ENCODE measurements at places on chromosomes 3 and 15.

DNA sequence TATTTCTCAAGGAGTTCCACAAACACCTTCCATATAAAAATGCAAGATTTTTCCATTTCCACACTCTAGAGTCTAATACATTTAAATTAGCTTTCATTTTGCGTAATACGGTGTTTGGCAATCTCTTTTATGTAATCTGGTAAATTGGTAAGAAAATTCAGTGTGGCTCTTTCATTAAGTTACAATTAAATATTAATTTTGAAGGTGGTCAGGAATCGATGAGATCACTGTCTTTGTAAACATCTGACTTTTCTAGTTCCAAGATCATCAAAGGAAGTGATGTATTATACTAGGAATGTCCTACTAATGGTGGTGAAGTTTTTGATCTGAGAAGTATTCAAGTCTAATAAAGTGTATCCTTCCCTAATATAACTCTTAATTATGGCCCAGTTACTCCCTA is 1.1 kb upstream of the UTS2B start:
- no peak for DNase-seq

- no peak for DNase-seq
Observed at GRCh38 chr3:29850641-29851040, 569.8 kb downstream of the RBMS3 start.

DNA sequence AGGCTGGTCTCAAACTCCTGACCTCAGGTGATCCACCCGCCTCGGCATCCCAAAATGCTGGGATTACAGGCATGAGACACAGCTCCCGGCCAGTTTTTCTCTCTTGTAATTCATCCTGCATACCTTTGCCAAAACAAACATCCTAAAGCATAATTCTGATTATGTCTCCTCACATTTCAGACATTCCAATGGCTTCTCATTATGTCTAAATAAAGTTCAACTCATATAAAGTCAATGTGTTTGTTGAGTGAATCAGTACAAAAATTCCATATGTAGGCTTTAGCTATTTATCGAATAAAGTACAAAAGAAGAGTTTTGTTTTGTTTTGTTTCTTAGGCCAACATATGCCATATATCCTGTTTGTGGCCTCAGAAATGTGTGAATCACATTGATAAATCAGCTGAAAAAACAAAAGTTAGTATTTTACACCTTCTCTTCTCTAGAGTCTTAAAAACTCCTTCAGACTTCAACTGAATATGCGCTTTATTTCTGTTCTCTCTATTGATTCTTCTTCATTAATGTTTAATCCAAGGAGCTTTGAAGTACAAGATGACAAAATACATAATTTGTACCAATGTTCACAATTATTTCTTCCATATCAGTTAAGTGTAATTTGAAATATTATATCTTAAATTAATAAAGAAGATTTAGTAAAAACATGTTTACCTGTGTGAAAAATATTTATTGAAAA is 165.8 kb downstream of the MECOM start:
- DNase-seq, result no peak

DNA sequence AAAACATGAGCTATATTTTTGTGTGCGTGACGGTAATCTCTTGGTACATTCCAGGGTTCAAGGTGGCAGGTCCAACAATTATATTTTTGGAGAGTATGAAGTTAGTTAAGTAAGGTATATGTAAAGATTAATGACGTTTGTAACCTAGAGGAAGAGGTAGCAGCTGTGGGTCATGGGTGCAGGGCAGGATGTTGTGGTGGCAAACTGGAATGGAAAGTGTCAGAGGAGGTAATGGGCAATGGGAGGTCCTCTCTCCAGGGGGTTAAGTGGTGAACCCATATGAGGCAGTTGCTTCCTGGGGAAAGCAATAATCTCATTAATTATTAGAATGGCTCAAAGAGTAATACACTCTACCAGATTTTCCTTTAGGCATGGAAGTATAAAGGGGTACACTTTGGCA is 1.0 kb upstream of the CD200R1L start:
- no peak for DNase-seq

DNA sequence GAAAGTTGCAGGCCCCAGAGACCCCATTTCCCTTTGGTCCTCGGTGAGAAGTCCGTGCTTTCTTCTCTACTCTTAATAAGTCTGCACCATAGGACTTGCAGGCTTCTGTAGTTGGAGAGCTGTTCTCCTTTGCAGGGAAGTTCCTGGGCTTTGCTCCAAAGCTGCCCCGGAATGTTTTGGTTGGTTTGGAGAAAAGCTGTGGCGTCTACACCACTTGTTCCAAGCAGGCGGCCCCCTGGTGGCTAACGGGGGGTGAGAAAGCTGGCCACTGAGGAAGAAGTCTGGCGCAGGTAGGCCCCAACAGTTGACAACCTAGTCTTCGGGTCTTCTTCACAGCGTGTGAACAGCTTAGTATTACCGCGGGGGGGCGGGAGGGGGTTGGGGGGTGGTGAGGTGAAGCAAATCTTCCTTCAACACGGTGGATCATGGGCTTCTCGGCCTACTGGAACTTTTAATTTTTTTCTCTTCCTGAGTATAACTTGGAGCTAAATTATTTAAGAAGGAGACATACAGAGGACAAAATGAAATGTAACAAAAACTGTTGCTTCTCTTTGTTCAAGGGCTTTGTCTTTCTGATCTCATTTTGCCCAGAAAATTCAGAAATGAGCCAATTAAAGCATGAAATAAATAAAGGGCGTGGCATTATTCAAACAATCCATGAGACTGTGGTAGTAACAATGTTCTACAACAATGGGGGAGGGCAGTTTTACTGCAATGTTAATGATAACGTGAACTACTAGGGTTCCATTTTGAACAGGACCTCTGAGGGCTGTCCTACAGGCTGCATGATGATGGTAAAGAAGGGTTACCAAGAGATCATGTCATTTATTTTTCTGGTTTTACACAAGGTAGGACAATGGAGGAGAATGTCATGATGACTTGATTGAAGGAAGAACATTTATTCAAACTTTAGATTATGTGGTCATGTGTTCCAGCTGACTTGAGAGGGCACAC is 2.2 kb upstream of the THRB start:
- peak; percentile 46 for DNase-seq
